ENCODE measurements at places on chromosomes 11 and 22.

GRCh38 chr11:101458161-101458560 is 125.6 kb downstream of the TRPC6 start:
- no peaks in the 10 kb centered on the region for H3K4me1 ChIP-seq
- H3K4me3 ChIP-seq, result no peak overlapping the region

- no peaks in the 10 kb centered on the region for H3K36me3 ChIP-seq
- peak; percentile 51 for DNase-seq
- no peak overlapping the region for H3K4me3 ChIP-seq
- peaks cover 15% of the 10 kb centered on the region for H3K4me1 ChIP-seq
- H3K27me3 ChIP-seq, result no peaks in the 10 kb centered on the region
- no peak overlapping the region for H3K27ac ChIP-seq
These were observed 23.6 kb downstream of the ADM start for GRCh38 chr11:10328314-10329098.

GRCh38 chr22:41822317-41823057 is 10.4 kb upstream of the SREBF2 start:
- H3K4me3 ChIP-seq, result no peak overlapping the region
- peaks cover 16% of the 10 kb centered on the region for H3K4me1 ChIP-seq
- H3K27me3 ChIP-seq, result no peaks in the 10 kb centered on the region
- peaks cover 6% of the 10 kb centered on the region for H3K36me3 ChIP-seq
- peak; percentile 59 for DNase-seq

GRCh38 chr22:20436768-20437612 is 635 bp downstream of the SCARF2 start:
- H3K4me3 ChIP-seq, result peak overlapping the region; percentile 63
- H3K27ac ChIP-seq, result peak overlapping the region; percentile 48
- no peaks in the 10 kb centered on the region for H3K36me3 ChIP-seq
- peak; percentile 48 for DNase-seq
- H3K27me3 ChIP-seq, result no peaks in the 10 kb centered on the region

GRCh38 chr11:64348383-64349024 is 8.5 kb downstream of the CCDC88B start:
- H3K36me3 ChIP-seq, result no peaks in the 10 kb centered on the region
- DNase-seq, result no peak
- H3K4me1 ChIP-seq, result no peaks in the 10 kb centered on the region
- no peaks in the 10 kb centered on the region for H3K27me3 ChIP-seq

DNA sequence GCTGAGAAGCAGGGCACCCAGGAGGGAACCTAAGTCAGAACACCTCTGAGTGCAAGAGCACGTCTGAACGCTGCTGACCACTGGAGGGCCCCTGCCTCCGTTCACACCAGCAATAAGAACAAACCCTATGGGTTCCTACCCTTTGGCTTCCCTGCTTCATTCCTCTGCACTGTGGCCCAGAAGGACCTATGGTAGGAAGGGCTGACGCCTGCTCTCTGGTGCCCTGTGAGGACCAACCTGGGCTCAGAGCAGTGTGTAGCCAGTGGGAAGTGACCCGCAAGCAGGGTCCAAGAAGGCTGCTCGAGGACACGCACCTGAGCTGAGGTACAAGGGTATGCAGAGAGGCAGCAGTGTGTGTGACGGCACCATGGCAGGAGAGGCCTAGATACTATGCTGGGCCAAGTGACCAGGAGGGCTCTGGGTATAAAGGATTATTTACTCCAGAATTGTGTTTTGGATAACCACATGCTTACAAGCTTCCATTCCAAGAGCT is 68.8 kb upstream of the CLTCL1 start:
- H3K4me3 ChIP-seq, result no peak overlapping the region
- DNase-seq, result no peak
- no peak overlapping the region for H3K27ac ChIP-seq
- no peaks in the 10 kb centered on the region for H3K27me3 ChIP-seq
- H3K4me1 ChIP-seq, result no peaks in the 10 kb centered on the region
- H3K36me3 ChIP-seq, result peaks cover 17% of the 10 kb centered on the region

DNA sequence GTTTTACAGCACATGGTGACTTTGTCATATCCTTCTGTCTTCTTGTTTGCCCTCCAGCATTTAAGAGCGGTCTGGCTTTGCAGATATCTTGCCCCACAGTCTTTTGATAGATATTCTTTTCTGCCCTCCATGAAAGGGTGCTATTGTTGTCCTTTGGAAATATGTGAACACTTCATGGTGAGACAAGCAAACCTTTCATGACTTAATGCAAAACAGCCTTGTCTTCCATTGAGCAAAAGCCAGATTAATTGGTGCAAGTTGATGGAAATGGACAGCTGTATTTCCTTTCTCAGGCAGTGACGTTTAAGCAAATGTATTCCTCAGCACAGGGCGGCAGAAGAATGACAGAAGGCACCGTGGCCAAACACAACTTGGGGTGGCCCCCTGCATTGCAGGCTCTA is 4.4 kb downstream of the DCPS start:
- no peaks in the 10 kb centered on the region for H3K4me1 ChIP-seq
- peaks cover 6% of the 10 kb centered on the region for H3K36me3 ChIP-seq
- no peak overlapping the region for H3K4me3 ChIP-seq
- no peak for DNase-seq

DNA sequence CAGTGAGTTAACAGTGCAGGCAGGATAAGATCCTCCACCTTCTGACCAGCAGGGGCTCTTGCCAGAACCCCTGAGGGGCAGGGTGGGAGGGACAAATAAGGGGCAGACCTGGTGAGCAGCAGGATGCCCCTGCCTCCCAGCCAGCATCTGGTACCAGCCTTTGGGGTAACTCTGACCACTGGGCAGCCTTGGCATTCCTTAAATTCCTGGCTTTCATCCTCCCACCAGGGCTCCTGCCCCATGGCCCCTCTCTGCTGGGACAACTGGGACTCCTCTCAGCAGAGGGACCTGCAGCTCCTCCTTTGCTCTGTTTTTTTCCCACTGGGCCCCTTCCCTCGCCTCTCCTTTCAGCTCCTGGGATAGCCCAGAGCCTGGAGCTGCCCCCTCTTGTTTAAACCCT is 98.0 kb upstream of the CD82 start:
- H3K36me3 ChIP-seq, result no peaks in the 10 kb centered on the region
- no peak for DNase-seq
- no peak overlapping the region for H3K4me3 ChIP-seq
- no peaks in the 10 kb centered on the region for H3K4me1 ChIP-seq
- no peak overlapping the region for H3K27ac ChIP-seq
- no peaks in the 10 kb centered on the region for H3K27me3 ChIP-seq

DNA sequence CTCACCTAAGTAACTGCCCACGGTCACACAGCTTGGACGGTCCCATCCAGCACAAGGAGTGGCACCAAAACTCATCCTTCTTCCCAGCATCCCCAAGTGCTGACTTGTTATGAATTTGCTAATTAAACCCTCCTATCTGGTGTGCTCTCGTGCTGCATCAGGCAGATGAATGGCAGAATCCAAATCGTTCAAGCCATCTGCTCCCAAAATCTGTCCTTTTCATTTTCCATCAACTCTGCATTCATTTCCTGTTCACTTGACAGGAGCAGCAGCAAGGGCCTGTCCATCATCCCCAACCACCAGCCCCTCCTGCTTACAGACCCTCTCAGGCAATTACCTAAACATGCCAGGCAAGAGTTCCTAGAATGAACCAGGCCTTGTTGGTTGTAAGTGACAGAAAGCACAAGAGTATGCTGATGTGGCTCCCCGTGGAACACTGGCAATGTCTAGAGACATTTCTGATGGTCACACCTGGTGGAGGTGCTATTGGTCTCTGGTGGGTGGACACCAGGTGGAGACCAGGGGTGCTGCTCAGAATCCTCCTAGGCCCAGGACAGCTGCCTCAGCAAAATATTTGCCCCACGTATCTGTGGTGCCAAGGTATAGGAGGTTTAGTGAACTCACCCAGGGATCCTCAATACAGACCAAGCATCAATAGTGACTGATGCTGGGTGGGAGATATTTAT is 832.5 kb downstream of the TBC1D22A start:
- H3K27ac ChIP-seq, result no peak overlapping the region
- no peaks in the 10 kb centered on the region for H3K27me3 ChIP-seq
- H3K4me3 ChIP-seq, result no peak overlapping the region
- peaks cover 7% of the 10 kb centered on the region for H3K4me1 ChIP-seq

GRCh38 chr22:44256085-44256484 is 56.7 kb downstream of the SHISAL1 start:
- no peaks in the 10 kb centered on the region for H3K27me3 ChIP-seq
- H3K4me3 ChIP-seq, result no peak overlapping the region
- H3K4me1 ChIP-seq, result no peaks in the 10 kb centered on the region
- H3K27ac ChIP-seq, result no peak overlapping the region
- no peak for DNase-seq
- no peaks in the 10 kb centered on the region for H3K36me3 ChIP-seq

DNA sequence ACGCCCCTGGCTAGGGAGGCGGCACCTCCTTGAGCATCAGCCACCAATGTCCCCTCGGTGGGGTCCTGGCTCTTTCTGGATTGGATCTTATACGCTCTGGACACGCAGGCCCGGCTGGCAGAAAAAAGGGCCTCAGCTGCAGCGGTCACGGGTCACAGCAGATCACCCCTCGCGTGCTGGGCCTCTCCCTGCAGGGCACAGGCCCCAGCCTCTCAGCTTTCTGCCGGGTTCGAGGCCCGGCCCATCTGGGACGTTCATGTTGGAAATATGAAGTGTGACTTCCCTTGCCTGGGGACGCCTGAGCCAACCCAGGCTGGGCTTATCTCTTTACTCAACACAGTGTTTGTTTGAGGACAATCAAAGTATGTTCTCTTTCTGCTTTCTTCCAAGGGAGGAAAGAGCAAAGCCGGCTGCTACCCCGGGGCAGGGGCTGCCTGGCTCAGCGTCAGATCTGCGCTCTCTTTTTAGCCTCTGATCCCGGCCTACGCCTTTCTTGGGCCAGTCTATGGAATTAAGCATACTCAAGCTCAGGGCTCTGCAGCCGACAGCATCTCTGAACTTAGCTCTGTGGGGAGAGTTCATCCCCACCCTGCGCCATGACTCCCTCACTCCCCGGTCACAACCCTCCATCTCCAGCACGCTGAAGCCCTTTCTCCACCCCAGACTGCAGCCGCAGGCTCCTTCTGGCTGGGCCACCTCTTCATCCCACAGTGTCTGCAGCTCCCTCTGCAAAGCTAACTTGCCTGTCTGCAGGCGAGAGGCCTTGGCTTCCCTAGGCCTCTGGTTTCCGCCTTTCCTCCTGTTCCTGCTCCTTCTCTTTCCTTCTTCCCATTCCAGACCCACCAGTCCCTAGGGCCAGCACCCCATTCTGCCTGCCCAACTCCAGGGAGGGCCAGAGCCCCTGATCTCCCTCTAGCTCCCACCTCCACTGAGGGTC is 38.8 kb downstream of the ADAMTS15 start:
- DNase-seq, result peak; percentile 98
- H3K4me1 ChIP-seq, result peaks cover 14% of the 10 kb centered on the region
- H3K27me3 ChIP-seq, result no peaks in the 10 kb centered on the region

DNA sequence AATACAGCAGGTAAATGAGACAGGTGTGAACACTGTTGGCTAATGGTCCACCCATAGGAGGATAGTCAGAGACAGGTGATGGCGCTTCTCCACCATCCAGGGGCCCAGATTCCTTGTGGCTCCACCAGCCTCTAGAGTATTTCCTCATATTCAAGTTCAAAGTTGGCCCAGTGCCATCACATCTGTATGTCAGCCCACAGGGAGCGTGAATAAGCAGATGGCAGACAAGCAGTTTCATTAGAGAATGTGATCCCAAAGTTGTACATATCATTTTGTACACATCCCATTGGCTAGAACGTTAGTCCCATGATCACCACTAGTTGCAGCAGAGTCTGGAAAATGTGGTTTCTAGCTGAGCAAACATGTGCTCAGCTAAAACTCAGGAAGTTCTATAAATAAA is 11.0 kb upstream of the CWF19L2 start:
- no peak overlapping the region for H3K27ac ChIP-seq
- H3K36me3 ChIP-seq, result no peaks in the 10 kb centered on the region
- no peaks in the 10 kb centered on the region for H3K27me3 ChIP-seq
- H3K4me1 ChIP-seq, result no peaks in the 10 kb centered on the region
- DNase-seq, result peak; percentile 25

- no peaks in the 10 kb centered on the region for H3K27me3 ChIP-seq
- H3K27ac ChIP-seq, result no peak overlapping the region
- peak; percentile 30 for DNase-seq
- no peaks in the 10 kb centered on the region for H3K4me1 ChIP-seq
- no peak overlapping the region for H3K4me3 ChIP-seq
These were observed 92.8 kb upstream of the DRD2 start for GRCh38 chr11:113567867-113568544.

- H3K4me3 ChIP-seq, result no peak overlapping the region
- H3K27me3 ChIP-seq, result peaks cover 4% of the 10 kb centered on the region
- DNase-seq, result no peak
These were observed 5.0 kb upstream of the ROBO4 start for GRCh38 chr11:124902616-124903015.

DNA sequence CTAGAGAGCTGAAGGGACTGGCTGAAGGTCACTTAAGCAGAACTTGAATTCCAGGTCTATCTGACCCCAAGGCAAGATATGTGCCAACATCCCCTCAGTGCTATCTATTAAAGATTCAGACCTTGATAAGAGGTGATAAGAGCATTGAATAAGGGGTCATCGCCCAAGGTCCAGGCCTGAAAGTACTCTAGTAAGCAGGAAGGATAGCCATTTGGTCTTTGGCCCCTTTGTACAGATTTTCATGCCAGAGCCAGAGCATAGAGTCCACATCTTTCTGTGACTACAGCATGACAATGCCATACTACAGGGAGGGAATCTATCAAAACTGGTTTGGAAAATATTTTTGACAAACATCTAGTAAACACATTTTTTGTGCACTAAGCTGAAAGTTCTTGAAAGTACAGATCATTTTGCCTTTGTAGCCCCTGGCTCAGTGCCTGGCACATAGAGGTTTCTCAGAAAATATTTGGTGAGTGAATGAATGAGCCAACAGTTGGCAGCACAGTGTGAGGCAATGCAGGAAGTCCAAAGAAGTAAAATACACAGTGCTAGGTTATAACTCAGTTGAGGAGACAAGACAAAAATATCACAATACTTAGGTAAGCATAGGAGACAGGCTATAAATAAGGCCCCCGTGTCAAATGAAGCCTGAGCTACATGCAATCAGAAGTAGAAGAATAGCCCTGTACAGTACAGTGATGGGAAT is 15.1 kb upstream of the RRAS2 start:
- H3K4me1 ChIP-seq, result peaks cover 3% of the 10 kb centered on the region
- no peak overlapping the region for H3K27ac ChIP-seq
- H3K36me3 ChIP-seq, result no peaks in the 10 kb centered on the region
- H3K4me3 ChIP-seq, result no peak overlapping the region
- DNase-seq, result no peak
- H3K27me3 ChIP-seq, result no peaks in the 10 kb centered on the region
